ENCODE measurements at places on chromosomes 3 and 15. TPM values are rescaled to one million over a fixed set of nuclear protein-coding genes. Genes with fewer than 3 reads are reported as not detected.

The MYD88 gene
- total RNA-seq = 6.9 TPM

The COX17 gene
- 15.8 TPM for total RNA-seq

The ZIC1 gene
- total RNA-seq = not detected

The SAMMSON gene
- not detected for total RNA-seq

The AMOTL2 gene
- total RNA-seq = 236 TPM

The GABRR3 gene
- total RNA-seq = not detected

The THRB gene
- 5.2 TPM for total RNA-seq

The RTP3 gene
- 0.43 TPM for total RNA-seq

The FAM81A gene
- under 0.01 TPM for total RNA-seq

The C3orf52 gene
- 7.3 TPM for total RNA-seq

The EPHB3 gene
- total RNA-seq = 3.5 TPM

The MLF1 gene
- 6.1 TPM for total RNA-seq

The GPR62 gene
- total RNA-seq = under 0.01 TPM

The DENND4A gene
- 20.0 TPM for total RNA-seq

The SHC4 gene
- 3.5 TPM for total RNA-seq

The TERB2 gene
- not detected for total RNA-seq

The PYGO1 gene
- 9.0 TPM for total RNA-seq

The PP2D1 gene
- total RNA-seq = not detected

The SSR3 gene
- 341 TPM for total RNA-seq

The TJP1 gene
- total RNA-seq = 103 TPM

The PAQR5 gene
- 0.97 TPM for total RNA-seq

The CTXND1 gene
- not detected for total RNA-seq

The TMEM207 gene
- total RNA-seq = not detected

The GPR149 gene
- total RNA-seq = not detected

The GPR160 gene
- total RNA-seq = under 0.01 TPM

The TMEM40 gene
- not detected for total RNA-seq

The NRROS gene
- 0.32 TPM for total RNA-seq

The FANCD2OS gene
- total RNA-seq = not detected

The LRRC3B gene
- total RNA-seq = not detected

The FBXW12 gene
- not detected for total RNA-seq

The RASL12 gene
- total RNA-seq = under 0.01 TPM

The TPRG1 gene
- total RNA-seq = 1.3 TPM

The LRTM1 gene
- total RNA-seq = not detected

The FAM107A gene
- total RNA-seq = not detected

The STXBP5L gene
- total RNA-seq = under 0.01 TPM

The ELP6 gene
- 30.6 TPM for total RNA-seq

The PPM1M gene
- 19.0 TPM for total RNA-seq

The CHRNB4 gene
- not detected for total RNA-seq

The PIGZ gene
- total RNA-seq = 1.7 TPM

The ZMYND10 gene
- total RNA-seq = 0.97 TPM
